ENCODE measurements at places on chromosomes 3 and 15.
A peak's percentile ranks its signal among the peaks of the same experiment; 100 is the strongest.

DNA sequence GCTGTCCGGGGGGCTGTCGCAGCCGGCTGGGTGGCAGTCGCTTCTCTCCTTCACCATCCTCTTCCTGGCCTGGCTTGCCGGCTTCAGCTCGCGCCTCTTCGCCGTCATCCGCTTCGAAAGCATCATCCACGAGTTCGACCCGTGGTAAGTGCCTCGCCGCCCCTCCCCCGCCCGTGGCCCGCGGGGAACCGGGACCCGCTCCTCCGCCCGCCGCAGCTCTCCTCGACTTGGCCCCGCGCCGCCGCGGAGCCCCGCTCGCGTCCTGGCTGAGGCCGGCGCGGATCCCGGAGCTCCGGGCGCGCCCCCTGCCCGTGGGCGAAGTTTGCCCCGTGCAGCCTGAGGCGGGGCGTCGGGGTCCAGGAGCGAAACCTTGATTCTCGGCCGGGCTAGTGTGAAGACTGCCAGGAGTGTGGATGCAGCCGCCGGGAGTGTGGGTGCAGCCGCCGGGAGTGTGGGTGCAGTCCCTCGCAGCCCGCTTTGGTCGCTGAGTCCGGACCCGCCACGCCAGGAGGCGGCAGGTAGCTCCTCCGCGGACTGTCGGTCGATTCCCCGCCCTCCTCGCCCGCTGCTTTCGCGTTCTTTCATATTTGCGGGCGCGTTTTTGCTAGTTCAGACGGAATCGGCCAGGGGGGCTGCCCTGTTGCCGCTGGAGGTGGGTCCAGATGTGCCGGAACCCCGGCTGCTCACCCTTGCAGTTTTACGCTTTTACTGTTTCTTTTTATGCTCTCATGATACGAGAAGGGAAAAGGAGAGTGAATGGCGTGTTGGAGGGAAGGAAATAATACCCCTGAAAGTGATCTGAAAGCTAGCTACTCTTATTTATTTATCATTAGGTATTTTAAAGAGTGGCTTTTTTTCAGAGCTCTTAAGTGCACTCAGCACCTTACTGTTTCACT, 692 bp downstream of the STT3B start:
- DNase-seq: peak; percentile 46

DNA sequence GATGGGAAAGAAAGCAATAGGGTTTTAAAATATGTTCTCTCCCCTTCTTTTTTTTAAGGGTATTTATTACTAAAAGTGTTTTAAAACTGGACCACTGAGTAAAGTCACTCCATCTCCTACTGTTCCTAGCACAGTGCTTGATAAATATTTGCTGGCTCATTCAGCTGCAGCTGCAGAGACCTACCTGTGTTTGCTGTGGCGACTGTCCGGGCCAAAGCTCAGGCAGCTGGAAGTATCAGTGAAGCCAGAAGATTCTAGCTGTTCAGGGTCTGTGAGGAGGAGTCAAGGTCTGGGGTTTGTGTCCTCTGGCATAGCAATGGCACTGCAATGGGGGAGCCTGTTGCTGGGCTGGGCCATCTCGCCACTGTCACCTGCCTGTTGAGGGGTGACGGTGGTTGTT, 109.9 kb downstream of the RPLP1 start:
- no peak for DNase-seq

- DNase-seq: no peak
Measured at GRCh38 chr3:11009898-11010297, 17.4 kb downstream of the SLC6A1 start.

DNA sequence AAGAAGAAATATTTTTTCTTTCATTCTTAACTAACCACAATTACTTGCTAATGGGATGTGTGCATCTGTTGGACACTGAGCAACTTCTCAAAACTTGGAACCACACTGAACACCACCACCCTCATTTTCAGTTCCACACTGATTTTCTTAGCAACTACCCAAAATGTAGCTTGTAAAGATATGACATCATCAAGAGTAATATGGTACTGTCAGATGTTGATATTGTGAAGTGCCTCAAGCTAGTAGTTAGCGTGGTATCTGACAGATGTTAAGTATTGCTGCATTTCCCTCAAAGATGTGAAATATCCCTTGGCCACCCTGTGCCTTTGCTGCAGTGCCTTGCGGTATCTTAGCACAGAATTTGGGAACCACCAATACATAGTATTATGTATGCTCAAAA, 9.3 kb downstream of the RFTN1 start:
- DNase-seq: no peak

GRCh38 chr3:58563386-58564035, 13.7 kb downstream of the FAM107A start:
- no peak for DNase-seq

GRCh38 chr15:39230205-39230907, 350.5 kb upstream of the THBS1 start:
- no peak for DNase-seq

DNA sequence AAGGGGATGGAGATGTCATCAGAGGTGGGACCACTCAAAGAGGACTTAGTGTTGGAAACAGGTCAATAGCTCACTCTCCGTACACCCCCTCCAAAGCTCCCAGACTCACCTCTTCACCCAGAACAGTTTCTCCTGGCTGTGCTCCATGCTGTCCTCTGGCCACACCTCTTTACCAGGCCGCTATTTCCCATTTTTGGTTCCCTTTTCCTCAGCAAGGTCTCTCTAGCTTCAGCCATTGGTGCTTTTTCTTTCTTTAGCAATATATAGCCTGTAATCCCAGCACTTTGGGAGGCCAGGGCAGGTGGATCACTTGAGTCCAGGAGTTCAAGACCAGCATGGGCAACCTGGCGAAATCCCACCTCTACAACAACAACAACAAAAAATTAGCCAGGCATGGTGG, 123.6 kb upstream of the SMAD3 start:
- peak; percentile 70 for DNase-seq

DNA sequence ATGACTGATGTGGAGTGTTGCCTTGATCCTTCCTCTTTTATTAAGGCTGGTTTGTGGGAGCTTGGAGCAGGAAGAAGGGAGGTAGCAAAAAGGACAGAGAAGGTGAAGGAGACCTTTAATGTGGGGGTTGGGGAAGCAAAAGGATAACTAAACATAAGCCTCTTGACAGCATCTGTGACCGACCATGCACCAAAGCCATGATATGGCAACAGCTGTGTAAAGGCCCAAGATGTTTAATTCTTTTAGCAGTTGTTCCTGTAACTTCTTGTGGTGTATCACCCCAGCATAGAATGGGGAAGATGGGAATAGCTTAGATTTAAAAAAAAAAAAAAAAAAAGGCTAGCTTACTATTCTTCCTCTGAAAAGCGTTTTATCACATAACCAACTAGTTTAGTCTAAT, 194.7 kb downstream of the KLHL25 start:
- no peak for DNase-seq

DNA sequence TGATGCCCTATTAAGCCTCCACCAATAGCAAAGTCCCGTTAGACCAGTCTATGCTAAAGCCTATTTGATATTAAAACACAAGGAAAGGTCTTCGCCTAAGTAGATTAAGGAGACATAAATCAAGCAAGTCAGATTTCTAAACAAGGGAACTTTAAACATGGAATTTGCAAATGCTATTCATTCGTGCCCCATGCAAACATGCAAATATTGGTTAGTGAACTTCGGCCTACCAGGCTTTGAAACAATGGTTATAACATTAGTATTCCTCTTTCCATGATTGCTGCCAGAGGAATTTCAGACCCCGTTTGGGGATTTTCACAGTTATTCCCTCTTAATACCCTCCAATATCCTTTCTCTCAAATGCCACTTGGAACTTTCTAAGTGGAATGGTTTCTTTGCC, 36.9 kb upstream of the ZNF280D start:
- DNase-seq: no peak

GRCh38 chr3:81743096-81744025, 18.1 kb downstream of the GBE1 start:
- DNase-seq: no peak

DNA sequence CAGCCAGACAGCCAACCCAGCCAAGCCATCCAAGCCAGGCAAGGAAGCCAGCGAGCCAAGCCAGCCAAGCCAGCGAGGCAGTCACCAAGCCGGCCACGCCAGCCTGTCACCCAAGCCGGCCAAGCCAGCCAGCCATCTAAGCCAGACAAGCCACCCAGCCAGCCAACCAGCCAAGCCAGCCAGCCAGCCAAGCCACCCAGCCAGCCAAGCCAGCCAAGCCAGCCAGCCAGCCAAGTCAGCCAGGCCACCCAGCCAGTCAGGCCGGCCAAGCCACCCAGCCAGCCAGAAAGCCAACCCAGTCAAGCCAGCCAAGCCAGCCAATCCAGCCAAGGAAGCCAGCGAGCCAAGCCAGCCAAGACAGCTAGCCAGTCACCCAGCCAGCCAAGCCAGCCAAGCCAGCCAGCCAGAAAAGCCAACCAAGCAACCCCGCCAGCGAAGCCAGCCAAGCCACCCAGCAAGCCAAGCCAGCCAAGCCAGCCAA, 201.2 kb downstream of the GOLGA6L6 start:
- no peak for DNase-seq

GRCh38 chr3:25780618-25781017, 2.6 kb downstream of the NGLY1 start:
- DNase-seq: no peak

- no peak for DNase-seq
Measured at GRCh38 chr3:138942271-138942670, 4.7 kb downstream of the FOXL2 start.

DNA sequence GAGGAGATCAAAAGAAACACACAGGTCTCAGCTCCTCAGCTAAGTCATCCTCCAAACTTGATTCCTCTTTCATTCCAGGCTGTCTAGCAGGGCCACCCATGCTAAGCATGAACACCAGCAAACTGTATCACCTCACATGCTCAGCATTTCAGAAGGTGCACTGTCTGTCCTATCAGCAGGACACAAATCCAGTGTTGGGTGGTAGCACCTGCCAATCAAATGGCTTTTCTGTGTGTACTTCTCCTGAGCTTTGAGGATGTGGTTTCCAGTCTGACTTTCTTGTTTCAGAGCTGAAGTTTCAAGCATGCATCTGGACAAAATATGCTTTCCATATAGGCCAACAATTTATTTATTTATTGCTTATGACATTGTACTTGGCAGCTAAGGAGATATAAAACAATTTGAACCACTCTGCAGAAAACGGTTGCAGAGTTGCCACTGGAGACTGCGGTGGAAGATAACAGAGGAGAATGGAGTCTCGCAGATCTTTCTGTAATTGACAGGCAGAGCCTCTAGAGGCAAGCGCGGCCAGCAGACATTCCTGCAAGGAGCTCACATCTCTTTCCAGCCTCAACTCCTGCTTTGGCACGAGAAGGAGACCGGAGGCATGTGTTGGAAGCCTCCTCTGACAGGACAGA, 167.1 kb upstream of the WNT5A start:
- no peak for DNase-seq

DNA sequence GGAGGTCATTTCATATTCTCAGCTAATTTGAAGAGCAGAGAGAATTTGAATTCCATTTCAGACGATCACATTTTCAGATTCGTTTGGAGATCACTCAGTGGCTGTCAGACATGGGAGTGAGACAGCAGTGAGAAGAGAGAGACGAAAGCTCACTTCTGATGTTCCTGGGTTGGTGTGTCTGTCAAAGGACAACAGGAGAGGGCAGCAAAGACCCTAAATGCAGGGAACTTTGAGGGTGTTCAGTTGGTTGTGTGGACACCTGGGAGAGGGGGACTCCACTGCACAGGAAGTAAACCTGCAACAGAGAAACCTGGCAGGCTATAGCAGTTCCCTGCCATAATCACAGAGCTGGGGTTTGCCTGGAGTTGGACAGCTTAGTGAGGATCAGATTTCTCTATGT, 675.1 kb downstream of the SQOR start:
- DNase-seq: no peak

GRCh38 chr15:60255390-60255789, 142.4 kb downstream of the ANXA2 start:
- no peak for DNase-seq

DNA sequence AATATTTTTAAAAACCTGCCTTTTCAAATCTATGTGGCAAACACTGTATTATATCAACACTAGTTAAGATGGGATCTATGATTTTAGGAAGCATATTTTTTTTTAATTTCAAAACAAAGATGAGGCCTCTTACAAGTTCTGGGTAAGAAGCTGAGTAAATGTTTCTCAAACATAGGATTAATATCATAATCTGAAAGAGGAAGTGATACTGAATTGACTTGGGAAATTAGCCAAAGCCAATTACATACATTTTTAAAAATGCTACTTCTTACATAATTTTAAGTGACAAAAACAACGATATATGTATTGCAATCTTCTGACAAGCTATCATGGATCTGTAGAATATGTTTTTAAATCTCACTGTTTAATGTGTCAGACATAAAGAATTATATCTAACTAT, 135.1 kb upstream of the UBP1 start:
- no peak for DNase-seq

DNA sequence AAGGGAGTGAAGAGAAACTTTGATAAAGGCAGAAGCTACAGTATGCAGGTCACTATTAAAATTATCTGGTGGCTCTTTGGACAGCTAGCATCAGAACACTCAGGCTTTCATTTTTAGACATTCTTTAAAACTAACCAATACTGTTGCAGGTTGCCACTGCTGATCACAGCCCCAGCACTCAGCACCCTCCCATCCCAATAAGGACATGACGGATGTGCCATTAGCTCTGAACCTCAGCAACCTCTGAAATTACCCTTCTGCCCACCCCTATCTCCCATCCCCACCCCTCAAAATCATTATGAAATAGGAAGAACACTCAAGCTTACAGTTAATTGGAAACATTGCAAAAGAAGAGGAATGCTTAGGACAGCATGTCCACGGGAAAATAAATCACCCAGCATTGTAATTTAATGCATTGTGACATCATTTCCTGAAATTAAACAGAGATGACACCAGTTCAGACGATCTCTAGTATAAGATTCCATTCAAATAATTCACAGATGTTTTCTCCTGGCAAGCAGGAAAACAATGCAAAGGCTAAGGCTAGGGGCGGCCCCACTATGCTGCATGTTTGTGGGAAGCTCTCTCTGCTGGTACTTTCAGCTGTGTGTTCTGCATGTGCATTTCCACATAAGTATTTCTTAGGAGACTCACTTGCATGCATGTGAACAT, 71.6 kb downstream of the MEIS2 start:
- DNase-seq: no peak

GRCh38 chr3:158458464-158458863, 112.5 kb upstream of the MLF1 start:
- DNase-seq: no peak

GRCh38 chr3:72270072-72270681, 485.2 kb upstream of the PROK2 start:
- DNase-seq: peak; percentile 86

DNA sequence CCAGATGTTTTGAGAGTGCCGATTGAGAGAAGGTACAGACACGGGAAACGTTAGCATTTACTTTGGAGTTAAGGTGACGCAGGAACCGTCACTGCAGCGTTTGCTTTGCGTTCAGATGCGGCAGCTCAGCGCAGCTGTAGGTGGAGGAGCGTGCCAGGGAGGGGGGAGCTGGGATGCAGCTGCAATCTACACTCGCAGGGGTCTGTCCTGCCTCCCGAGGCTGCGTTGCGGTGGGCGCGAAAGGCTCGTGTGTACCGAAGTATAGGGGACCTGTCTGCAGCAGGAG, 425 bp upstream of the FYTTD1 start:
- DNase-seq: no peak

GRCh38 chr3:67550541-67550940, 103.9 kb downstream of the SUCLG2 start:
- DNase-seq: no peak

Measured in KBM-7 (cell line).